SIG-M5 (cell line): ENCODE measurements at places on chromosomes 12 and 14.

- no peak for DNase-seq
These were observed 35.5 kb upstream of the STON2 start for GRCh38 chr14:81435391-81436295.

DNA sequence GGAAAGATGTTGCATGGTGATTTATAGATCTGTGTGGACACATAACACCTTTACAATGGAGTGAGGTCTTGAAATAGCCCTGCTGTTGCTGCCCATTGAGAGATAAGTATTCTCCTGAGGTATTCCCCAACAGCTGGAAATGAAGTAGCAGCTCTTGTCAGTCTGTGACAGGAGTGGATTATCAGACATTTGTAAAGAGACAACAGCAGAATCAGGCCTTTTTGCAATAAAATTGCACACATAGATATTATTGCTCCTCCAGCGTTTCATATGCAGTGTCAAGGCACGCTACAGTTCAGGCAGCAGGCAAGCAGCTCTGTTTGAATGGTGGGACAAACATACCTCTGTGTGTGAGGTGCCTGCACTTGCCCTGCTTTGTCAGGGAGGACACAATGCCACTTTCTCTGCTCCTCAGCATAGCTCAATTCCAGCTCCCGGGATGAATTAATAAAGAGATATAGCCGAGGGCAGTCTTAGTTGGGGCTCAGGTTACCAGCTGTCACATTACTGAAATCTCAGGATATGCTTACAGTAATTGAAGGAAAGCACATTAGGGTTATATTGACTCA lies 49.4 kb downstream of the BICD1 start:
- no peak for DNase-seq

DNA sequence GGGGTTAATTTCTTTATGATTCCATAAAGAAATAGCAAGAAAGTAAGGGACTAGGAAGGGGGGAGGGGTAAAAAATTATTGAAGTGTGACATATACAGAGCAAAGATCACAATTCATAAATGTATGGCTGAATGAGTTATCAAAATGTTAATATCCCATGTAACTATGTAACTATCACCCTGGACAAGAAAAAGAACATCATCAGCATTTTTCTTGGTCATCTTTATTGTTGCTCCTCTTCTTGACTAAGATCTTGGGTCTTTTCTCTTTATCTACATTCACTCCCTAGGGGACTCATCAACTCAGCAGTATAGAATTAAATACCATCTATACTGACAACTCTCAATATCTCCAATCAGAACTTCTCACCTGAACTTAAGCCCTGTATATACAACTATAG lies 57.5 kb downstream of the CAND1 start:
- DNase-seq = no peak

DNA sequence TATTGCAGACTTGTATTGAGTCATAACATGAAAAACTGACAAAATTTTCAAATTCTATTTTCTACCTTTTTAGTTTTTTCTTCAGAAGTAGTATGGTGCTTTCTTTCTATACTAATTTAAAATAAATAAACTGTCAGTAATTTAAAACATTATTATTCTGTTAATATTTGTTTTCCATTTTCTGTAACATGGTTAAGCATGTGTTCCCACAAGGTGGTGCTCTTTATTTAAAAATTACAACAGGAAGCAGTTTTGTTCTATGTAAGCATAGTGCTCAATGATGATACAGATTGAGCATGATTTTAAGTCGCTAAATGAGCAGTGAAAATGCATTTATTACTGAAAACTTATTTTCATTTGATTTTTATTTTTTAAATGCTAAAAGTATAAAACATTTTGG lies 114.6 kb downstream of the PPFIA2 start:
- no peak for DNase-seq

- peak; percentile 37 for DNase-seq
These were observed 78.3 kb downstream of the TSHR start for GRCh38 chr14:81033698-81034240.

DNA sequence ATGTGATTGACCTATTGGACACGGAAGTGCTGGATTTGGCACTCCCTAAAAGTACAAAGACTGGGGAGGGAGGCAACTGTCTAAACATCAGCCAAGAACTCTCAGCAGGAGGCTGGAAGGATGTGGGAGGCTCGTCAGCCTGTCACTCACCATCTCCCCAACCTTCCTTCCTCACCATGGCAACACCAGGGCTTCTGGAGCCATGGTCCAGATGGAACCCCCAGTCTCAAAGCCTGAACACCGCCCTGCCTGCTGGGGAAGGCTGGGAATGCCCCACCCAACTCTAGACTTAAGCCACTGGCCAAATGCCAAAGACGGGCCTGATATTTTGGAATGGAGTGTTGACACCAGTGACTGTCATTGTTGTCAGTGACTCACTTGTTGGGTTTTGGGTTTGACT lies 55.3 kb downstream of the GALNT16 start:
- no peak for DNase-seq

DNA sequence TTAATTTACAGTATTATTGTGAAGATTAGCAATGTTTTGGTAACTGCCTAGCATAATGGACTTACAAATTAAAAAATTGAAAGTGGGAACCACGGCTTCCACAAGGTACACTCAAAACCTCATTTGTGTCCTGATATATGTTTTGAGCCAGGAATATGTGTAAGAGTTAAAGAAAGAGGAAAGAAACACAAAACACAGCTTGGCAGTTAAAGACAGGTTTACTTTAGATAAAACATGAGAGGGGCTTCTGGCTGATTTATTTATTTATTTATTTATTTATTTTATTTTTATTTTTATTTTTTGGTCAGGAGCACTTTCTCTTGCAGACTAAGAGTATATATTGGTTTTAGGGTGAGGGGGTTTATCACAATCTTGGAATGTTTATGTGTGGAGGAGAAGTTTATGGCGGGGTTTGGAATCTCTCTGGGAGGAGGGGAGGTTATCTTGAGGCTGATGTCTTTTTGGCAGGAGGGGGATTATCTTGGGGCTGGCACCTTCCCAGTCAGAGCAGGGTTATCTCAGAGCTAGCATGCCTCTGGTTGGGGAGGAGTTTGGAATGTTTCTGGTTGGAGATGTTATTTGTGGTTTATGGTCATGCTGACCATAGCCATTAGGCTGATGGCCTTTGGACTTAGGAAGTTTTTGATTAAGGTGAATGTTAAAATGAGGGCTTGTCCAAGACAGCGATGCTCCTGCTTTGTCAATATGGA lies 436.7 kb downstream of the DAD1 start:
- no peak for DNase-seq

DNA sequence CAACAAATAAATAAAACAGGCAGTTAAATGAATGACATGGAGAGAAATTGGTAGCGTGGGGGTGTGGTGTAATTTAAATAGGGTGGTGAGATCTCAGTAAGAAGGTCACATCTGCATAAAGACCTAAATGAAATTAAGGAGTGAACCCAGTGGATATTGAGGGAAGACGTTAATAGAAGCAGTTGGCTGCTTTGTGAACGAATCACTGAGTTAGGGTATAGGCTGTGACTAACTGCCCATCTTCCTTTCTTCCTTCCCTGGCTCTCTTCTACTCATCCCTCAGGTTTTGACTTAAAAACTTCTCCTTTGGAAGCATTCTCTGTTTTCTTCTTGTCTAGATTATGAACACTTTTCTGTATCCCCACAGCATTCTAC lies 64.7 kb downstream of the BTG1 start:
- no peak for DNase-seq

DNA sequence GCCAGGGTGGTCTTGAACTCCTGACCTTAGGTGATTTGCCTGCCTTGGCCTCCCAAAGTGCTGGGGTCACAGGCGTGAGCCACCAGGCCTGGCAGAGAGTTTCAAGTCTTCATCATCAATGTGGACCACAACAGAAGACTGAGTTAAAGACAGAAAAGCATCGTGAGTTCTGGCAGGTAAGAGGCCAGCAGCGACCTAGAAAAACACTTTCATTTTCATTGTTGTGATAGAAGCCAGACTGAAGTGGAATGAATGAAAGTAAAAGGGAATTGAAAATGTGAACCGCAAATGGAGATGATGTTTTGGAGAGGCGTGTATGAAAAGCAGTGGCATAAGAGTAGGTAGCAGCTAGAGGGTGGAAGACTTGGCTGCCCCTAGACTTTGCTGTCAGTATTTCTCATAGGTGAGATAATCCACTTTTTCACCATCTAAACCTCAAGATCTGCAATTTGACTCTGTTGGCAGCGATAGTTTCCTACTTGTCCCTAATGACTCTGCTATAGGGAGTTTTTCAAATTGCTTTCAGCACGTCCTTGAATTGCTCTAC lies 47.1 kb upstream of the PLEKHA5 start:
- DNase-seq = no peak

DNA sequence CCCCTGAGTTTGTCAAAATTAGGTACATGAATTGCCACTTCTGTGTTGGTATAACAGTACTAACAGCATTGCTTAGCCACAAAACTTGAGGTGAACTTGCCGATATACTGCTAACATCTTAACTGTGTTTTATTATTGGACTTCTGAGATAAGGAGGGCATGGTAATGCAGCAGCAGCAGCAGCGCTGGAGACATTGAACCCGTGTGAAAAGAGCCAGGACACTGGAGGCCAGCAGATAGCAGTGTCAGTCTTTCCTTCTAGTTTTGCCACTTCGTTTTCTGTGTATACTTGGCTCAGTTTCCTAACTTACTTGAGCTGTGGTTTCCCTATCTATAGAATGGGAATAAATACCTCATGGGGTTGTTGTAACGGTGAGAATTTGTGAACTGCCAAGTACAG lies 82.7 kb downstream of the KTN1 start:
- DNase-seq = no peak

- no peak for DNase-seq
These were observed 164.4 kb downstream of the FBXL14 start for GRCh38 chr12:1429980-1430379.

- DNase-seq = no peak
These were observed at the start of gene MTA1 for GRCh38 chr14:105419195-105420091. Gene MTA1, plus strand, starts transcription at chr14:105419827. Its CDS starts 209 bp downstream, at chr14:105420036.

DNA sequence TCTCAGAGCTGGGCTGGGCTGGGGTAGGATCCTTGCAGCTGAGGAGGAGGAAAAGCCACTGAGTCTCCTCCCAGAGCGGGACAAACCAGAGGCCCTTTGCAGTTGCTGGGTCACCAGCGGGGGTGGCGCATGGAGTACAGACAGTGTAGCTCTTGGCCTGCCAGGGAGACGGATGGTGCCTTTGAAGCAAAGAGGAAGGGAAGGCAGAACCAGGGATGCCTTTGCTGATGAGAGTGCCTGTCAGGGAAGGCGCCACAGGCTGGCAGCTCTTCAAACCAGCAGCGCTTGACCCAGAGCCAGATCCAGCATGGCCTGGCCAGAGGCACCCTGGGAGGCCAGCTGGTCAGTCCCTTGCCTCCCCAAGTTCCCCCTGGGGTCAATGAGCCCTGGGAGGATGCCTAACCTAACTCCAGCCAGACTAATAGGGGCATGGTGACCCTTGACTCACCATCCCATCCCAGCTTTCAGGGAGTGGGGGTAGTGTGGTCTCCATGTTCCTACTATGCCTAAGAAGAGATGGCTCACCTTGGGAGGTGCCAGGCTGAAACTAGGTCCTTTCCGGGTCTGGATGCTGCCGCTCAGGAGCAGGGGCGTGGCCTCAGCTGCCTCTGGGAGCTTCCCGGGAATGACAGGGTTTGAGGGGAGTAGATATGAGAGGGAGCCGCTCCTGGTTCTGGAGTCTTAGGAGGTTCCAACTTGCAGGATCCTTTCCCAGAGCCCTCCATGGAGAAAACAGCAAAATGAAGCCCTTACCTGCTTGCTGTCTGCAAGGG lies 19.8 kb downstream of the VASH1 start:
- no peak for DNase-seq

DNA sequence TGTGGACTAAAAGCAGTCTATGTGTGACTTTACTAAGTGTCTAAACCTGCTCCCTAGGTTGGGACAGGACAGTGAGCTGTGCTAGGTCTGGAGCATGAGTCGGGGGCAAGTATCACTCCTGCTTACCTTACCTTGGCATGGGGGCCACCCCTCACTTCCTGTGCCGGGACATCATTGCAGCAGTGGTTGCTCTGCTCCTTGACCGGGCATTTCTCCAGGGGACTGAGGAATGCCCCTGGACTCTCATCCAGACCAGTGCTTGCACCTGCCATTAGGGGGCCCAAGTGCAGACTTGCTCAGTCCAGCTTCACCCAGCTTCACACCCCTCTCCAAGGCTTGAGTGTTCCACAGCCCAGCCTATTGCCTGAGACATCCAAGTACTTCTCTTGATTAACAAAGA lies 84.7 kb upstream of the NELL2 start:
- DNase-seq = no peak

- no peak for DNase-seq
These were observed 107.2 kb upstream of the FGD4 start for GRCh38 chr12:32292151-32292550.

- no peak for DNase-seq
These were observed 52.5 kb downstream of the BEGAIN start for GRCh38 chr14:100534528-100535286.

DNA sequence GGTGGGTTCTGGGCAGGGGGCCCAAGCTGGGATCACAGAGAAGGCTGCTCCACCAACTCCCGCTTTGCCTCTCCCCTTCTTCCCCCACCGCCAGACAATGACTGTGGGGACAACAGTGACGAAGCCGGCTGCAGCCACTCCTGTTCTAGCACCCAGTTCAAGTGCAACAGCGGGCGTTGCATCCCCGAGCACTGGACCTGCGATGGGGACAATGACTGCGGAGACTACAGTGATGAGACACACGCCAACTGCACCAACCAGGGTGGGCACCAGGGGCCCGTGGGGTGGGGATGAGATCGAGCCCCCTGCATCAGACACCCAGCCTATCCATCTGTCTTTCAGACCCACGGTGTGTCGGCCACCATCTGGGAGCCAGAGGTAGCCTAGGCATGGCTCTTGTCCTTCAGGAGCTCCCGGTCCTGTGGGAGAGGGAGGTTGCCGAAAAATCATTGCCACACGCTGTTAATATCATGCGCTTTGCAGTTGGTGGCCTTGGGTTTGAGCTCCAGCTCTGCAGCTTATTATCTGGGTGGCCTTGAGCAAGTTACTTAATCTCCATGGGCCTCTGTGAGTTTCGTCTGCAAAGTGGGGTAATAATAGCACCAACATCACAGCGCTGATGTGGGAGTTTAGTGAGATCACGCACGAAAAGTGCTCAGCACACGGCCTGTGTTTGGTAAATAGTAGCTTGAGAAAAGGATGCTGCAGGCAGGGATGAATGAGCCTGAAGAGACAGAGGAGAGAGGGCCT lies 21.8 kb upstream of the LRP1-AS start:
- DNase-seq = no peak

DNA sequence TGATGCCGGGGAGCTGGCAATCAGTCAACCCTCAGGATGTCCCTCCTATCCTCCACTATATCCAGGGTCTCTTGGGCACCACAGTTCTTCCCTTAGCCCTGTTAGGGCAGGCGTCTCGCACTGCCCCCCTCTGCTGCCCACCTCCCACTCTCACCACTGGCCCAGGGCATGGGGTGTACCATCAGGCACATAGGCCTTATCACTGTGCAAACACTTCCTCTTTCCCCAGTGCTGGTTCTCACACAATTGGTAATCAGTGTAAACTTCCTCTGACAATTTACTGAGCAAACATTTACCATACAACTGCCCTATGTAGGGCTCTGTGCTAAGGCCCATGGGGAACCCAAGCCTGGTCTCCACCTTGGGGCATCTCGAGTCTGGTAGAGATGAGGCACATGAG lies 20.1 kb upstream of the TMED10 start:
- DNase-seq = no peak

GRCh38 chr14:83356080-83356479 lies 1822.4 kb upstream of the SEL1L start:
- no peak for DNase-seq
